ENCODE measurements at places on chromosomes 2 and 18.

- no peak for DNase-seq
Observed at GRCh38 chr2:68839260-68839833, 31.9 kb downstream of the BMP10 start.

- no peak for DNase-seq
Observed at GRCh38 chr2:8578335-8579244, 103.3 kb upstream of the ID2 start.

- DNase-seq: peak; percentile 53
Observed at GRCh38 chr2:234670806-234671205, 173.9 kb upstream of the ARL4C start.

DNA sequence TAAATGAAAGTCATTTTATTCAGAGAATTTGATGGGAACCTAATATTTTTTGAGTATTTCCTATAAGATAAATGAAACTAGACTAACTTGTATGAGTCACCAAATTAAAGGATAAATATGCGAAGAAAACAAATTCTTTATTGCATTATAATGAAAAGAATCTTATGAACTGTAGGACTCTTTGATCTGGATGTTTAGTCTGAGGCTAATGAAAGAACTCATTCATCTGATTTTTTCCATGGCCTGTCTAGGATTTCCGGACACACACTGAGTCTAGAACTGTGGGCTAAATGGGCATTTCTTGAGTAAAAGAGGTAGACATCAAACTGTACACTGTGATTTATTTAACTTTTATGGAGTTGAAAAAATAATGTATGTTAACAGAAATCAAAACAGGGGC, 43.0 kb downstream of the ZNF519 start:
- DNase-seq: no peak

DNA sequence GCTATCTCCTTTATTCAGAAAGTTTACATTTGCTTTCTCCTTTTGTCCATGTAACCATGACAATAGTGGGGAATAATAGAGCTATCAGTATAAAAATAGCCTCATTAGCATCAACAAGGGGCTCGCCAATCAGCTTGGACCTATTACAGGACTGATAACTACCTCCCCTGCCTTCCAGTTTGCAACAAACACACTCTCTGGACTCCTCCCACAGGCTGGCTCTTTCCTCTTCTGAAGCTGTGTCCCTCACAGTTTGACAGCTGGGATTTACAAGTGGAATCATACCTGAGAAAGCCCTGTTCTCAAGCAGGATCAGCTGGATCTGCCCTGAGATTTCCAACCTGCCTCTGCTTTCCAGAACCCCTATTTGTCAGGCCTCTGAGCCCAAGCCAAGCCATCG, 162.5 kb downstream of the GRB14 start:
- DNase-seq: no peak

- DNase-seq: no peak
Observed at GRCh38 chr18:58341916-58342315, 287.0 kb downstream of the ALPK2 start.

GRCh38 chr2:219285894-219286425, 6.8 kb downstream of the DNAJB2 start:
- DNase-seq: peak; percentile 84

GRCh38 chr18:31162419-31162793, 250 bp downstream of the DSC1 start:
- DNase-seq: peak; percentile 26

- no peak for DNase-seq
Observed at GRCh38 chr2:232120911-232121310, 159.4 kb downstream of the DIS3L2 start.

DNA sequence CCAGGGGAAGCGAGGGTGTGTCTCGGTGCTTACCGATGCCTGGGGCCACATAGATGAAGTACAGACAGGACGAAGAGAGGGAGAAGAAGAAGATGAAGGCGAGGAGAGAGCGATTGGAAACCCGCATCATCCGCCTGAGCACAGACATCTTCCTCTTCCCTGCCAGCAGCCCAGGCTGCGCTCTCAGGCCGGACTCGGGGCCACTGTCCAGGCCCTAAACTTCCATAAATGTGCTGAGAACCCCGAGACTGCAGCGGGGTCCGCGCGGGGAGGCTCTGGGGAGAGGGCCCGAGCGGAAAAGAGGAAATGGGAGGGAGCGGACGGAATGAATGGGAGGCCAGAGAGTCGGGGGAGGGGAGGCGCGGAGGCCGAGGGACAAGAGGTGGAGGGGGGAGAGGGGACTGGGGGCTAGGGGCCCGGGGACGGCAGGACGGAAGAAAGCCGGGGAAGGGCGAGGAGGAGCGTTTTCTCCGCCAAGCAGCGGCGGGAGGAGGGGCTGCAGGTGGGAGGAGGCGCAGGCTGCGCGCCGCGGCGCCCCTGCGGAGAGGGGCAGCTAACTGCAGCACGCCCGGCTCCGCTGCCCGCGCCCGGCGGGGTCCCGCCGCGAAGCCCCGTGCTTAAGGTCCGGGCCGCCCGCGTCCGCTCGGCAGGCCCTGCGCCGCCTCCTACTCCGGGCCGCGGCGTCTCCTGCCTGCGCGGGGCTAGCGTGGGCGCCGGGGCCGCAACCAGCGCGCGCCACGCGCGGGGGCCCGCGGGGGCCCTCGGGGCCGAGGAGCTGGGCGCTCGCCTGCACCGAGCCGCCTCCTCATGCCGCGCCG, at the start of gene B4GALT6:
Gene B4GALT6 (minus strand): TSS at position 303 of the 818 bp plus-strand sequence. CDS start 155 bp downstream, at position 148.
- peak; percentile 92 for DNase-seq

DNA sequence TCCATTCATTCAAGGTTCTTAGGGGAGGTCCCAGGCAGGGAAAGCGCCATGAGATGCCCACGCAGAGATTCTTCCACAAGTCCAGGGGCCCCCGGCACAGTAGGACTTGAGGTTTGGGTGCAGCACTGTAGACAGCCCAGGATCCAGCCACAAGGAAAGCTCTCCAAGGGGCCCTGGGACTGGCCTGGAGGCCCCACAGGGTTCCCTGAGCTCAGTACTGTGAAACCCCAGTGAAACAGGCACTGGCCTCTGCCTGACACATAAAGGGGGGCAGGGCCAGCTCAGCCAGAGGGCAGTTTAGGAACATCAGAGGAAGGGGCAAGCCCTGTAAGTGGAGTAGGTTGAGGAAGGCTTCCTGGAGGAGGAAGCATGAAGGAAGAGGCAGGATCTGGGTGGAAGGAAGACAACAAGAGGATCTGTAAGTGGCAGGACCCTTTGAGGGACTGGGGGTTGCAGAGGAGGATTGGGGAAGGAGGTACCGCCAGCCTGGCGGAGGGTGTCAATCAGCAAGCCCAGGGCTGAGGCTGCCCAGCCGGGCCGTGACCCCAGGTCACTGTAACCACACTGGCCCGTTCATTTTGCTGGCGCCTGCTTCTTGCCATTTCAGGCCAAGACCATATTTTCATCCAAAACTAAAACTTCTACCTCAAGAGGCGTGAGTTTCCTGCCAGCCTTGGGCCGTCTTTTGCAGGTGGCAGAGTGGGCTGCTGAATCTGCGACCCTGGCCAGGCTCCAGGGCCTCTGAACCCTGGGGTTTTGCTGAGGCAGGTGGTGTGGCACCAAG, 175.2 kb downstream of the SMAD7 start:
- no peak for DNase-seq

GRCh38 chr2:119523383-119523951, 816 bp downstream of the SCTR start:
- no peak for DNase-seq

GRCh38 chr2:50535971-50536759, 495.8 kb downstream of the NRXN1 start:
- peak; percentile 39 for DNase-seq

GRCh38 chr2:128501700-128502099, 183.0 kb upstream of the HS6ST1 start:
- DNase-seq: no peak

GRCh38 chr2:15805772-15806171, 134.6 kb upstream of the MYCN start:
- no peak for DNase-seq

- DNase-seq: no peak
Observed at GRCh38 chr18:41829647-41830516, 125.2 kb upstream of the PIK3C3 start.

- DNase-seq: no peak
Observed at GRCh38 chr2:229130522-229130921, 140.6 kb downstream of the PID1 start.

- no peak for DNase-seq
Observed at GRCh38 chr2:175889701-175890302, 112.3 kb downstream of the LNPK start.

DNA sequence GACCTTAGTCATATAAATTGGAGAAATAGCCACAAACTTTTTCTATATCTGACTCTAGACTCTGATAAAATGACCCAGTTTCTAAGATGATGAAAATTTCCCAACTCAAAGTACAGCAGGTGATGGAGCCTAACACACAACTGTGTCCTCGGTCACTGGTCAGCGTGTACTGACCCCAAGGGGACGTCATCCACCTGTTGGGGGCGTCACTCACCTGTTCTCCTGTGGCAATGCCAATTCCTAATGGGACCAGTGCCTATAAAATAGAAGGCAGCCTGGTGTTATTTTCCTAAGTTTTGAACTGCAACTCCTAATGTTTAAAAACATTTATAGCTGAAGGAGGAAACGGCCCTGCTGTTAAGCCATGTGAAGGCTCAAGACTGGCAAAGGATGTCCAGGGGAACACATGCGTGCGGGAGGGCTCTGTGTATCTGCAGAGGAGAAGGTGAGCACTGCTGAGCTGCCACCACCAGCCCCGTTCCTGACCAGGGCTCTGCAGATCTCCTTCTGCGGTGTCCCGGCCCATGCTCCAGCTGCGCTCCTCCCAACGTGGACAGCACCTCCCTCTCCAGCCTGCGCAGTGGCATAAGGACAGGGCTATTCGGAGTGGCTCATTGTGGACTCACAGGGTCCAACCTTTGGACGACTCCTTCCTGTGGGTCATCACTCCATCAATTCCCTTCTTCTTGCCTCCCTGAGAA, 21.2 kb downstream of the TYMS start:
- DNase-seq: no peak

GRCh38 chr18:40546875-40547274, 1408.2 kb upstream of the PIK3C3 start:
- no peak for DNase-seq

- DNase-seq: no peak
Observed at GRCh38 chr18:10526561-10526949, 728 bp downstream of the NAPG start.

DNA sequence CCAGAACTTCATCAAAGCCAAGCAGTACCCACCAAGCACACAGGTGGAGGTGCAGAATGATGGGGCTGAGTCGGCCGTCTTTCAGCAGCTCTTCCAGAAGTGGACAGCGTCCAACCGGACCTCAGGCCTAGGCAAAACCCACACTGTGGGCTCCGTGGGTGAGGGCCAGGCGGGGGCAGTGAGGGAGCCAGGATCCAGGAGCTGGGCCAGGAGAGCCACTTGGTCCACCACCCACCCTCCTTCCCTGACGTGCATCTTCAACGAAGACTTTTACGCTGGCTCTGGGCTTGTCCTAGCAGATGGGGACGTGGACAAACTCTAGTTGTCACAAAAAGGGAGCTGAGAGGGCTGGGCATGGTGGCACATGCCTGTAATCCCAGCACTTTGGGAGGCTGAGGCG, 11.8 kb downstream of the VIL1 start:
- no peak for DNase-seq

GRCh38 chr2:240232961-240233884, 92.8 kb upstream of the OTOS start:
- DNase-seq: peak; percentile 94

DNA sequence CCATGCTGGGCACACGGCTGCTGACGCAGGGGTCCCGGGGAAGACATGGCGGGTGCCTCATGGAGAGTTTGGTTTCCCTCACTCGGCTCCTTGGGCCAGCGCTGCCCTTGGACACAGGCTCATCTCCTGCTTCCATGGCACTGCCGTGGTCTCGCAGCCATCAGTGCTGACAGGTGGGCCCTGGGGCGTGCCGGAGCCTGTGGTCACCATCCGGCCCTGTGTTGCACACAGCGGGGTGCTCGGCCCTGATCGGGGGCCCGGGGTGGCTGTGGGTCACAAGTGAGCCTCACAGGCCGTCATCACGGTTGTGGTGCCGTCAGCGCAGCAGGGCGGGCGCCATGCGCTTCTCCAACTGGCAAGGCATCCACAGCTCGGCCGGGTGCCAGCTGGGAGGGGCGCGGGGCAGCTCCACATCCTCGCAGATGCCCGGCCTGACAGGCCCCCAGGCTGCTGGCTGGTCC, 582 bp downstream of the RTP5 start:
- DNase-seq: no peak

Measured in neural progenitor cell (in vitro differentiated cells).